Right renal cortex interstitium (tissue), 3 donors: ENCODE measurements at places on chromosomes 1 and 21. TPM values are rescaled to one million over a fixed set of nuclear protein-coding genes. Genes with fewer than 3 reads are reported as not detected.

The CXADR gene
- 39.1 TPM for polyA plus RNA-seq

- DNase-seq: no peak
Measured at GRCh38 chr1:45040297-45040696, 28.2 kb downstream of the UROD start.

The CATSPERE gene
- 1.9 TPM for polyA plus RNA-seq

- no peak for DNase-seq
Measured at GRCh38 chr1:181061487-181061886, 27.0 kb upstream of the IER5 start.

- DNase-seq: no peak
Measured at GRCh38 chr1:197268012-197268411, at the start of gene CRB1. CRB1 (plus strand) TSS chr1:197268252; CDS start chr1:197268413, 161 bp downstream.

- no peak for DNase-seq
Measured at GRCh38 chr21:35136106-35136505, 87.0 kb upstream of the RUNX1 start.

GRCh38 chr1:171438441-171438840, 46.9 kb upstream of the PRRC2C start:
- no peak for DNase-seq

The VCAM1 gene
- polyA plus RNA-seq: 51.7 TPM

DNA sequence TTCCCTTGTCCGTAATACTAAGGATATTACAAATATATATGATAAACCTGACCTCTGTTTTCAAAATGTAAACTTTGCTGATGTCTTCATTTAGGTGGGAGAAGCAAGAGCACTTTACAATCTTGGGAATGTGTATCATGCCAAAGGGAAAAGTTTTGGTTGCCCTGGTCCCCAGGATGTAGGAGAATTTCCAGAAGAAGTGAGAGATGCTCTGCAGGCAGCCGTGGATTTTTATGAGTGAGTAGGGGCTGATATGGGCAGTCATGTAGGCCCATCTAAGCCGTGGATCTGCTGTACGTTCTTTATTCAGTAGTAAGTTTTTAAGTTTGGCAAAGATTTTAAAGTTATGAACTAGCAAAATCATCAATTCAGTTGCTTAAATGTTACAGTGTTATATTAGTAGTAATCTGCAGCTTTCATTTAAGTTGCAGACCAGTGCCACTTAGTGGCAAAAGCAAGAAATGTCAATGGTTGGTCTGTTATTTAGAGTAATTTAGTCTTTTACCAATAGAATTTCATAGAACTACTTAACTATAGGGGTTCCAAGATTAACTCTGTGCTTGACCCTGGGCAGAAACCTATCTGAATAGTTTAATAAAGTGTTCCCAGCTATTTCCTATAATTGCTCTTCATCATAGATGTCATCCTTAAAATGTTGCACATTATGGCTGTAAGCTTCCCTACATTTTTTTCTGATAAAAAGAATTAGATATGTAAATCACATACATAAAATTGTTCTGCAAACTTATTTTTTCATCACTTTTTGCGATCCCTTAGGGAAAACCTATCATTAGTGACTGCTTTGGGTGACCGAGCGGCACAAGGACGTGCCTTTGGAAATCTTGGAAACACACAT, 21.3 kb downstream of the GPSM2 start:
- DNase-seq: no peak

The SNX7 gene
- 48.3 TPM for polyA plus RNA-seq

GRCh38 chr1:53311702-53312305, 16.1 kb downstream of the LRP8 start:
- DNase-seq: no peak

- DNase-seq: no peak
Measured at GRCh38 chr1:168945870-168946269, 160.6 kb upstream of the ATP1B1 start.

- no peak for DNase-seq
Measured at GRCh38 chr1:163084330-163084729, 15.2 kb downstream of the RGS4 start.

GRCh38 chr1:150564051-150564991, 15.1 kb downstream of the MCL1 start:
- no peak for DNase-seq

GRCh38 chr21:42532466-42533181, 19.0 kb downstream of the SLC37A1 start:
- no peak for DNase-seq

The MXRA8 gene
- polyA plus RNA-seq: 156 TPM

The SRM gene
- 42.7 TPM for polyA plus RNA-seq

- no peak for DNase-seq
Measured at GRCh38 chr21:26120828-26121227, 49.7 kb downstream of the APP start.

DNA sequence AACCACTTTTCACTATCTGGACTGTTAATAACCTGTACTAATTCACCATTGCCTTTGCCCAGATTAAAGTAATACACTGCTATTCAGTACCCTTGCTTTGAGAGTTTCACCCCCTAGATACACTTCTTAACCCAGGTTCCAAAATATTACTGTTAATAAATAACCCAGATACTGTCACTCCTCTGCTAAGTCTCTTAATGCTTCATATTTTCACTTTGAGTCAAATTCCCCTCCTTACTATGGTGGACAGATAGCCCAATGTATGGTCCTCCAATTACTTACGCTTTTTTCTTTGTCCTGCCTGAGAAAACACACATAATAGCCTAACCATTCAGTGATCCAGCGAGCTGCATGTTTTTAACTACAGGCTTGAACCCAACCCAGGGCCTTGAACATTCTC, 152.5 kb downstream of the NEGR1 start:
- DNase-seq: no peak

- DNase-seq: no peak
Measured at GRCh38 chr1:40352126-40352525, 21.4 kb upstream of the SMAP2 start.

- peak; percentile 40 for DNase-seq
Measured at GRCh38 chr1:100921110-100921706, 25.3 kb downstream of the SLC30A7 start.

- no peak for DNase-seq
Measured at GRCh38 chr21:42161956-42162681, 56.8 kb upstream of the ABCG1 start.

The EPHA8 gene
- 1.3 TPM for polyA plus RNA-seq

DNA sequence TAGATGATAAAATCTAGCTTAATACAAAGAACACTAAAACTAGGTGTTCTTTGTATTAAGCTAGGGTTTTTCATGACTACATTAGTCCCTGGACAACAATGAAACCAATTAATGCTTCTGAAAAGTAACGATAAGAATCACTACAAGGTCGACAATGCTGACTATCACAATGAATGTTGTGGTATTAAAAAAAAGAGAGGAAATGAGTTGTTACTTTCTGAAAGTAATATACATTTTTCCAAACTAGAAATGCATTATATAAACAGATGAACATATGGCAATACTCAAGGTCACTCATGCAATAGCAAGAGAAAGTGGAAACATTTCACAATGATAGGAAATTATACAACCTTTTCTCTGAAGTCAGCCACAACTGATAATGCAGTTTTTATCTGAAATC, 19.0 kb downstream of the DPH5 start:
- DNase-seq: no peak

DNA sequence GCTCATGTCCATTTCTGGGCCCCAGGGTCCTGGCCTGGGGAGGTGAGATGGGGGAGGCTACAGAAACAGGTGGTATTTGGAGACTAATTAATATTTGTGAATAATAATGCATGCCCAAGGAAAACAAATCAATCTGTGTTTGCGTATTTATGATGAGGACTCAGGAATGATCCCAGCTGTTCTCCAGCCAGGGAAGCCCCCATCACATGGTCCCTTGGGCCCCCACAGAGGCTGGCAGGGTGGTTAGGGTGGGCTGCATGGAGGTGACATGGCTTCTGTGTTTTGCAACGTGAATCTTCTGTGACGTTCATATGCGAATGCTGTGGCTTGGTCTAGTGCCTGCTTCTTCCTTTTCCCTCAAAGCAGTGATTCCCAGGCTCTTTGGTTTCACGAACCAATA, 10.5 kb downstream of the PTPRF start:
- no peak for DNase-seq

The LCK gene
- 4.5 TPM for polyA plus RNA-seq

The TAS1R1 gene
- 0.08 TPM for polyA plus RNA-seq

DNA sequence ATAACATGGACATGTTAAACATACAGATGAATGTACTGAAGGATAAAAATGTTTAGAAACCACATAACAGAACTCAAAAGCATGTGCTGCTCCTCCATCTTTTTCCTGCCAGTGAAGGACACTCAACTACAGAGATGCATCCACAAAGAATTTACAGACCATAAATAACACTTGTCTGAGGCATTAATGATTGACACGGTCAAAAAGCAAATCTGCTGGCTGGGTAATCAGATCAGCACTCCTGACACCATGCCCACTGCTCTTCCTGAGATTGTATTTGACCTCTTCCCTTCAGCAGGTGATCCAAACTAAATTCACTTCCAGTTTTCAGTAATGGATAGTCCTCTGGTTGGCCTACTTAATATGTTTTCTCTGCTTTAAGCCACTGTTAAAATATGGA, 6.6 kb downstream of the CREG1 start:
- no peak for DNase-seq

- no peak for DNase-seq
Measured at GRCh38 chr1:221897321-221897721, 155.4 kb upstream of the DUSP10 start.

GRCh38 chr1:111602974-111603373, 16.6 kb upstream of the RAP1A start:
- DNase-seq: no peak

DNA sequence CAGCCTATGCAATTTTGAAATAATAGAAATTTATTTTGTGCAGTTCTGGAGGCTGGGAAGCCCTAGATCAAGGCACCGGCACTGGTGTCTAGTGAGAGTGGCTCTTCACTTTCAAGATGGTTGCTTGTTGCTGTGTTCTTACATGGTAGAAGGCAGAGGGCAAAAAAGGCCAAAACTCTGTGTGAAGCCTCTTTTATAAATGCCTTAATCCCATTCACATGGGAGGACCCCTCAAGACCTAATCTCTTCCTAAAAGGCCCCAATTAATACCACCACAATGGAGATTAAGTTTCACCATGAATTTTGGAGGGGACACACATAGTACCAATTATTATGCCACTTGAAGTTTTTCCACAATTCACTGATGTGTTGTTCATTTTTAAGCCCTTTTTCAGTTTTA, 21.0 kb downstream of the PRKAB2 start:
- no peak for DNase-seq

The CDC7 gene
- polyA plus RNA-seq: 26.7 TPM

DNA sequence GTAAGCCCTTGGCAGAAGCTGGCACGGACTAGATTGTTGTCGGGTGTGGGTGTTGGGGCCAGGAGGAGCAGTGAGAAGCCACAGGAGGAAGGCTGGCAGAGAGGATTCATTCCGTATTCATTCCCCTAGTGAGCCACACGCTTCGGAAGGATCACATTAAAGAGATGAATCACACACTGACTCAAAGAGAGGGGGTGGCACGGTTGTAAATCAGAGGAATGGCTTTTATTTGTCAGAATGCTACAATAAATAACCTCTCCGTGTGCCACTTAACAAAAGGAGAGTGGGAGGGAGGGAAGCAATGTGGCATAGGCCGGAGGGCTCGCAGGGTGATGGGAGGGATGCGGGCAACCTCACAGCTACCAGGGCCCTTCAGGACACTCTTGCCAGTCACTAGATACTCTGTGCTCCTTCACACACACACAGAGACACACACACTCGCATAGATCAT, 135.5 kb downstream of the HIVEP3 start:
- peak; percentile 49 for DNase-seq
